HTR-8/SVneo (cell line): ENCODE measurements at places on chromosomes 1 and 21.

- no peak for DNase-seq
Measured at GRCh38 chr1:109152196-109152595, 38.3 kb downstream of the ELAPOR1 start.

- DNase-seq, result no peak
Measured at GRCh38 chr1:170670802-170671628, 7.1 kb downstream of the PRRX1 start.

DNA sequence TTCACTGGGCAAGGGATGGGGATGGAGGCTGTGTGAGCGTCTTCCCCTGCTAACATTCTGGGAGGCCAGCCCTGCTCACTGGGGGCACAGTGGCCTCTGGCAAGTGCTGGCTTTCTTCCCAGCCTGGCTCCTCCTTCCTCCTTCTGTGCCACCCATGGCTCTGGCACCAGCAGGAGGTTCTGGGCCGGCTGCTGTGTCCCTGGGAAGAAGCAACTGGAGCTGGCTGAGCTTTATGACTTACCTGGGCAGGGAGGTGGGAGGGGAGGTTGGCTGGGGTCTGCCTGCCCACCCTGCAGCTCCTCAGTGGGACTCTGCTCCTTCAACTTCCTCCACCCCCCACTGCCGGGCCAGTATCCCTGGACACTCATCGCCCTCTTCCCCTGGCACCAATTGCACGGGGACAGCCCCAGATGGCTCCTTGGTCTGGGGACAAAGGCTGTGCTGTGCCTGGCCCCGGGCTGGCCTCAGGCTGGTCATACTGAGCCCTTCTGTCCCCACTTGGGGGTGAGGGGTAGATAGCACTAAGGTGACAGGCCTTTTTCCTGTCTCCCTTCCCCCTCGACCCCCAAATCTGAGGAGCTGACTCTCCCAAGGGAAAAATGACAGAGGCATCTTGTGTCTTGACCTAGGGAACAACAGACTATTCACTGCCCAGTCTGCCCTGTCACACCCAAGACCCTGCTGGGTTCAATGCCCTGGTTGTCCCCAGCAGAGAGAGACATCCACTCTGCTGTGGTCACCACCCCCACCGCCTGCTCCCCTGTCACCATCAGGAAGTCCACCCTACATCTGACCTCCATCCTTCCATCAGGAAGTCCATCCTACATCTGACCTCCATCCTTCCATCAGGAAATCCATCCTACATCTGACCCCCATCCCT is 14.4 kb downstream of the CDK18 start:
- no peak for DNase-seq

DNA sequence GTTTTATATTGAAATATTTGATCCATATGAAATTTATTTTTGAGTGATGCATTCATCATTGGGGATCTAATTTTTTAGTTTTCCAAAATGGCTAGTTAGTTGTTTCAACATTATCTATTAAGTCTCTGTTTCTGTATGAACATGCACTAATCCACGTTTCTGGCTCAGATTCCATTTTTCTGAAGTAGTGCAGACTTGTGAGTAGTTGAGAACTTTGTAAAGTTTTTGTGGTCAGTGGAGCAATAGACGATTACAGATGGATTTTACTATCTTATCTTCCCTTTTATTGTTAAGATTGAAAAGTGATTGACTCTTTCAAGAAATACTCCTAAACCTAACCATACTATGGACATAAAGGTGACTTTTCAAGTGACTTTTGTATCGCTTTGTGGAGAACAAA is 16.7 kb downstream of the SOAT1 start:
- no peak for DNase-seq

- no peak for DNase-seq
Measured at GRCh38 chr1:84889437-84889836, 3.6 kb downstream of the LPAR3 start.
